ENCODE measurements at places on chromosomes 1 and 21. TPM values are rescaled to one million over a fixed set of nuclear protein-coding genes. Genes with fewer than 3 reads are reported as not detected.

GRCh38 chr1:119275145-119276134, 93.1 kb upstream of the HAO2 start:
- no peak for DNase-seq

DNA sequence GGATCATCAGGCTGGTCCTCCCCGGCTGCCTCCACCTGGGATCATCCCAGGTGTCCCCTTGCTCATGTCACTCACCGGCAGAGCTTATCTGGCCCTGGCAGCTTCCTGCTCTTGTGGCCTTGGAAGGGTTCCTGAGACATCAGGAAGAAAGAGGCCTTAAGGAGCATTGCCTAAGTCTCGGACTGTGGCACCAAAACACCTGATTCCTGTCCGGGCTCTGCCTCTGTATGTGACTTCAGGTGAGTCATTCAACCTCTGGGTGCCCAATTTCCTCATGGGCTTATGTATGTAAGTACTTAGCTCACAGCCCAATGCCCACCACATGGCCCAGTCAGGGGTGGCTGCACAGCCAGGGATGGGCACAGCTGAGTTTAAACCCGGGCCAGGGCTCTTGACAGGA, 255.9 kb upstream of the VAMP3 start:
- DNase-seq: no peak

DNA sequence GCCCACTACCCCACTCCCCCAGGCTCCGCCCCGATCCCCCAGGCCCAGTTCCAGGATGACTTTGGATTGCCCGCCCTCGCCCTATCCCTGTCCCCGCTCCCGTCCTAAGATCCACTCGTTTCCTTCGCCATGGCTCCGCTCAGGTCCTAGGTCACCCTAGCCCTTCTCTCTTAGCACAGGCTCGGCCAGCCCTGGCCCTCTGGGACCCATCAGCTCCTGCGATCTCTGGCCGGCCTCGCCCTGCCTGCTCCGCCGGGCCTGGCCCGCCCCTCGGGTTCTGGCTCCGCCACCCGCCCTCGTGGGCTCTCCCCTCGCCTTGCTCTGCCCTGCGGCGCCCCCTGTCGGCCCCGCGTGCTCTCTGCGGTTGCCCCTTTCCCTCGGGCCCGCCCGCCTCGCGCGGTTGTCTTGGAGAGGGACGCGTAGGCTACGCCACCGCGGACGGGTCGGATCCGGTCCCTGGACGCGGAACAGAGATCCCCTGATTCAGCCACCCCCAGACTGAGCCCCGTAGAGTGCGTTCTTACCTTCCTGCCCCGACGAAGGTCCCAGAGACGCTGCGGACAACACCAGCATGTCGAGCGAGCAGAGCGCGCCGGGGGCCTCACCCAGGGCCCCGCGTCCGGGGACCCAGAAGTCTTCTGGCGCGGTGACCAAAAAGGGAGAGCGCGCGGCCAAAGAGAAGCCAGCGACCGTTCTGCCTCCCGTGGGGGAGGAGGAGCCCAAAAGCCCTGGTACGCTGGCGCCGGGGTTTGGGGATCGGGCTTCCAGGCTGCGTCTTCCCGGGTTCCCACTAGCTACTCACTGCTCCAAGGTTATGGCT, at the start of gene LRRC71:
TSS of gene LRRC71 (plus strand) at position 400 of the 820 bp plus-strand sequence. CDS start at position 572, 172 bp downstream.
- DNase-seq: peak; percentile 75

DNA sequence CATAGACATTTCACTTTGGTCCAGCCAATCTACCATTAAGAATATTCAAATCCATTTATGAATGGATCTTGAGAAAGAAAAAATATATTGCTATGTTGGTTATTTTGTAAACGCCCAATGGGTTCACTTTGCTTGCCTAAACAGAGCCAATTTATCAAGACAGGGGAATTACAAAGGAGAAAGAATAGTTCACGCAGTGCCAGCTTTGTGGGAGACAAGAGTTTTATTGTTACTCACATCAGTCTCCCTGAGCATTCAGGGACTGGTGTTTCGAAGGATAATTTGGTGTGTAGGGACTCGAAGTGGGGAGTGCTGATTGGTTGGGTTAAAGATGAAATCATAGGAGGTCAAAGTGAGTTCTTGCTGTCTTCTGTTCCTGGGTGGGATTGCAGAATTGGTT, 135.3 kb downstream of the GABPA start:
- DNase-seq: no peak

- no peak for DNase-seq
Observed at GRCh38 chr1:201011616-201012015, 11.9 kb downstream of the KIF21B start.

The RSPO1 gene
- not detected for total RNA-seq

The CDC42BPA gene
- total RNA-seq: 154 TPM

The TEDDM1 gene
- not detected for total RNA-seq
